ENCODE measurements at places on chromosomes 16 and 17.
A peak's percentile ranks its signal among the peaks of the same experiment; 100 is the strongest.

DNA sequence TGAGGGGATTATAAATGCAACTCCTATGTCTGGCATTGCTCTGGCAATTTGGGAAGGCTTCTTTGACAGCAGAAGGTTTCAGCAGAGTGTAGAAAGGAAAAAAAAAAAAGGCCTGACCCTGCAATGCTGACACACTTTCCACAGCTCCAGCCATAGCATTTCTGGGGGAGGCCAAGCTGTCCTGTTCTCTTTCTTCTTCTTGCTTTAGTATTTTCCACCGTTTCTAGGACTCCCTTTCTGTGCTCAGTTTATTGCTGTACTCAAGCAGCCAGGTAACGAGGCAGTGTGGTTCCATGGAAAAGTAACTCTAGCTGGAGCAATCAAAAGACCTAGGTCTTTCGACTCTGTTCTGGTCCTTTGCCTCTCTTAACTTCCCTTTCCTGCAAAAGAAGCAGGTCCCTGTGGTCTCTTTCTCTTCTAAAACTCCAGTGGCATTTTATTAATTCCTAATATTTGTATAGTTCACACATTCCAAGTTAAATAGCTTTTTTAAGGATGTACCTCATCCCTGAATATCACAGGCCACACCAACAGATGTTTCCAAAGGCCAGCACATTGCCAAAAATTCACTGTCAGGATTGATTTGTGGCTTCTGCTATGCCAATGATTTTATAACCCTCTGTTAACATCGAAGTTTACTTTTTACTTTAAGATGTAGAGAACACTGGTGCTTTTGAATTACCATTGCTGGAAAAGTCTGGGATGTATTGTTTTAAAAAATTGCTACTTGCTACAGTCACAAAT, 90.3 kb upstream of the BCAR1 start:
- DNase-seq = no peak

DNA sequence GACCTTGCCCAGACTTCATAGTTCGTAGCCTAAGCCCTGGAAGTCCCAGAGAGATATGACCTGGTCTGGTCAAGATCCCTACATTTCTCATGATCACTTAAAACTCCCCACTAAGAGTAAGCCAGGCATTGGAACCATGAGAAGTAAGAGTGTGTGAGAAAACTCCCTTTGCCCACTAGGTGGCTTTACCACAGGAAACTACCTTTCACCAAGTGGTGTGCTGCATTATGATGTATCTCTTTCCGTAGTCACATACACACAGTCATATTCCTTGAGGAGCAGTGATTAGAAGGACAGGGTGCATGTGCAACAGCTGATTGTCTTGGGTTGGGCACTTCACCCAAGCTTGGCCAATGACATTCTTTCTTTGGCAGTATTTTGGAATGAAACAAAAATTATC, 639.3 kb downstream of the KCNJ2 start:
- no peak for DNase-seq

DNA sequence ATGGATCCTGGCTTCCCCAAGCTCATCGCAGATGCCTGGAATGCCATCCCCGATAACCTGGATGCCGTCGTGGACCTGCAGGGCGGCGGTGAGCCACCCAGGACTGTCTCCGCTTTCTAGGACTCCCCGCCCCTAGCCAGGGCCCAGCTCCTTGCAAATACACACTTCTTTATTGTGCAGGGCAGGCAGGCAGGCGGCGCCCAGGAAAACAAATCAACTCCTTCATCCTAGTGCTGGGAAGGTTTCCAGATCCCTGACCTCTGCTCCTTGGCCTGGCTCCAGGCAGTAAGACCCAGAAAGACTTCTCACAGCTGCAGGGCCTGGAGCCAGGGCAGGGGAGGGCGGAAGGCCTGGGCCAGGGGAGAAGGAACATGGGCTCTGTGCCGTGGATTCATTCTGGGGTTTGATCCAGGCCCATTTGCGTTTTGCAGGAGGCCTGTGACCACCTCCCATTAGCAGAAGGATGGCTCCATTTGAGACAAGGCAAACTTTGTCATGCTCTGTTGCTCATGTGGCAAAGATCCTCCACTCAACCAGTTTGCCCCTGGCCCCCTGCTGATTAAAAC, 6.0 kb upstream of the LPCAT2 start:
- peak; percentile 97 for DNase-seq

GRCh38 chr17:63826468-63827001, 696 bp upstream of the PSMC5 start:
- DNase-seq = no peak

GRCh38 chr17:57369509-57369945, 113.2 kb downstream of the MSI2 start:
- DNase-seq = no peak

DNA sequence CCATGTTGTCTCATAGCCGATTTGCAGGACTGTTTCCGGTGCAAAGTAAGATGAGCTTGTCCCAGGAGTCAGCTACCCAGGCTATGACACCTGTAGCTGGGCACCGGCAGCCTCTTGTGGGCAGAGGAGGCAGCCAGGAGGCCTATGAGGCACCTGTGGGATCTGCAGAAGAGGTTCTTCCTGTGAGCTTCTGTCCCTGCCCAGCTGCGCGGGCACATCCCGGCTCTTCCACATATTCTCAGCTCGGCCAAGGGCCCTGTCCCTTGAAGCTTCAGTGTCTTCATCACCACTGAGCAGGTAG, 21.3 kb upstream of the CAPN15 start:
- no peak for DNase-seq

DNA sequence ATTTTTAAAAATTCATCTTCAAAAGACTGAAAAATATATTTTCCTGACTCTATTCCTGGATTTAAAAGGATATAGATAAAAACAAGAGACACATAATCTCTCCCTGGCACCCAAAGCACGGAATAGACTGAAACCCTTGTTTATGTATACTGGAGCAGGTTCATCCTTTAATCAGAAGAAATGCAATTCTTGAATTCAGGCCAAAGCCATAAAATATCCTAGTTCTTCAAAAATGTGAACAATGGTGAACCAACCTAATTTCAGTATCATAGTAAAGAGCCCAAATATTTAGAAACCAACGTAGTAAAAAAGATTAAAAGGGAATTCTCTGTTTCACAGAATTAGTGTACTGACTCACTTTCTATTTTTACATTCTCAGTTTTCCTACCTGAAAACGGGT, 188.5 kb upstream of the C17orf78 start:
- no peak for DNase-seq

- peak; percentile 22 for DNase-seq
Observed at GRCh38 chr17:27430882-27431491, 25.3 kb upstream of the KSR1 start.

DNA sequence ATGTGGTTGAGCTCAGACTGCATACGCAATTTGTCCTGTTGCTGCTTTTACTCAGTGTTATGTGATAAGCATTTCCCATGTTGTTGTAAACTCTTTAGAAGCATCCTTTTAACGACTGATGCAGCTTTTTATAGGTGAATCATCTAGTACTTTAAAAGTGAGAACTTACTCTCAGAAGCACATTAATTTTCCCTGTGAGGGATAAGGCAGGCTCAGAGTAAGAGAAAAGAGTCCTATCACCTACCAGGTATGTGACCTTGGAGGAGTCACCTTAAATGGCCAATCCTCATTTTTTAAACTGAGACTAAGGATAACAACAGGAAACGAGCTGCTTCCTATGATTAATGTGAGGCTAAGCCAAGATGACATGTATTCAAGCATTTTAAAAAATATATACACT, 34.4 kb upstream of the GAN start:
- no peak for DNase-seq

DNA sequence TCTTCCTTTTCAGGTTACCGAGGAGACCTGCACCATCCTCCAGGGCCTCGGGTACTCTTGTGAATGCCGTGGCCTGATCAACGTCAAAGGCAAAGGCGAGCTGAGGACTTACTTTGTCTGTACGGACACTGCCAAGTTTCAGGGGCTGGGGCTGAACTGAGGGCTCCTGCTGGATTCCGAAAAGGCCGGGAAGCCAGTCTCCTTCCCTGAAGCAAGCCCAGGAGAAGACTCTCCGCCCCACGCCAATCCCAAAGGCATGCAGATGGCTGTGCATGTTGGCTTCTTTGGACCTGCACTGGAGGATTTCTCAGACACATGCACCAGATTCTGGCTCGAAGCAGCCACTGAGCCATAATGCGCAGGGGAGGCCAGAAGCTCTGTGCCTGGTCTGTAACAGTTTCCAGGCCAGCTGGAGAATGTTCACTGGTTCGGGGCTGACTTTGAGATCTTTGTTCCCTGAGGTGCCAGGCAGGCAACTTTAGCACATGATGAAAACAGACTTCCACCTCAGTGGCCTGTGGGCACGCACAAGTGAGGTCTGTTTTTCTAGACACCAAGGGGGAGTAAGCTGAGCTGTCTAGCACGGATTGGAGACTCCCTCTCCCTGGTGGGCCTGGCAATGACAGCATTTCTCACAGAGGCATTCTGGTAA, 49.1 kb downstream of the ADCY7 start:
- no peak for DNase-seq

DNA sequence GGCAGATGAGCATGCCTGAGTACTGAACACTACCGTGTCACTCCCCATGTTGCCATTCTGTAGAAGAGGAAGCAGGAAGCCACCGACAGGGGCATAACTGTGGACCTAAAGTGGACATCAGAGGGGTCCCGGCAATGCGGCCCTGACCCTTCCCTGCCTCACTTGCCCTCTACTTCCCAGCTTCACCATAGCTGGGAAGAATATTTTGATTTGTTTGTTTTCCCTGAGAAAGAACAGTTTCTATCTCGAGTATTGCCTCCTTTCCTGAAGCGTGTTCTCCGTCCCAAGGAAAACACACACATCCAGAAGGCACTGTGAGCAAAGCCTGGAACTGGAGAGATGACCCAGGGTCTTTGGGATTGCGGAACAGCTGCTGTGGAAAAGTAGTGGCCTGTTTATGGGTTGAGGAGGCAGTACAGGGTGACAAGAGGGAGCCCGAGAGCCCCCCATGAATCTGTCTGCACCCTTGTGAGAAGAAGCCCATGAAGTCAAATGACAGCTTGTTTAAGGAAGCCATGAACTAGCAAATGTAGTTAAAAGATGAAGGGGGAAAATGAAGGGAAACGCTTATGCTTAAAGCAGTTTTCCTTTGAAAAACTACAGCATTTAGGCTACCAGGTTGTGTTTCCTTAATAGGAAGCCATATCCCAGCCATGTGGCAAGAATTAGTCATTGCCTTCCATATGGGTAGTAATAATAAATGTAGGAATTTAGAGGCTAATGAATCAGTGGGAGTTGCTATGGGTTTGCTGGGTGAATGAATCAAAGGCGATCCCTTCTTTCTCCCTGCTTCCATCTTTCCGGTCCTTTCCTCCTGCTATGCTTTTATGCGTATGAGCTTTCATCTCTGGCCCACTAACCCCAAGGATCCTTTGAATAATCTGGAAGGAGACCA, 90.0 kb upstream of the TBX2 start:
- no peak for DNase-seq

- DNase-seq = no peak
Observed at GRCh38 chr17:13671771-13672170, 70.0 kb upstream of the HS3ST3A1 start.

DNA sequence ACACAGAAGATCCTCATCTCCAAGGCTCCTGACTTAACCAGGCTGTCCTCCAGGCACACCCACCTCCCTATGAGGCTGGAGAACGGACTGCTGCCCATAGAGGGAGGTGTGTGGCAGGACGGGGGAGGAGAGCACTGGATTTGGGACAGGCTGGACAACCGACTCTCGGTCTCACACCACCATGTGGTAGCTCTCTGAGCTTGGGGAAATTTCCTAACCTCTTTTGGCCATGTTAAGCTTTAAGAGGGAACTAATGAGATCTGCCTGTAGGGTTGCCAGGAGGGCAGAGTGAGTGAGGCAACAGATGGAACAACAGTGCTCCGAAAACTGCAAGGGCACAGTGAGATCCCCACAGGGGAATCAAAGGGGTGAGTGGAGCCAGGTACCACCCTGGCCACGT, 32.7 kb downstream of the RHBDL3 start:
- no peak for DNase-seq

GRCh38 chr17:69254187-69254586, 25.6 kb upstream of the ABCA10 start:
- DNase-seq = no peak

- DNase-seq = no peak
Observed at GRCh38 chr17:30375661-30376060, 3.1 kb upstream of the CPD start.

- DNase-seq = no peak
Observed at GRCh38 chr17:75652934-75653549, 13.9 kb downstream of the RECQL5 start.

- no peak for DNase-seq
Observed at GRCh38 chr16:87757841-87758426, 7.9 kb downstream of the KLHDC4 start.

DNA sequence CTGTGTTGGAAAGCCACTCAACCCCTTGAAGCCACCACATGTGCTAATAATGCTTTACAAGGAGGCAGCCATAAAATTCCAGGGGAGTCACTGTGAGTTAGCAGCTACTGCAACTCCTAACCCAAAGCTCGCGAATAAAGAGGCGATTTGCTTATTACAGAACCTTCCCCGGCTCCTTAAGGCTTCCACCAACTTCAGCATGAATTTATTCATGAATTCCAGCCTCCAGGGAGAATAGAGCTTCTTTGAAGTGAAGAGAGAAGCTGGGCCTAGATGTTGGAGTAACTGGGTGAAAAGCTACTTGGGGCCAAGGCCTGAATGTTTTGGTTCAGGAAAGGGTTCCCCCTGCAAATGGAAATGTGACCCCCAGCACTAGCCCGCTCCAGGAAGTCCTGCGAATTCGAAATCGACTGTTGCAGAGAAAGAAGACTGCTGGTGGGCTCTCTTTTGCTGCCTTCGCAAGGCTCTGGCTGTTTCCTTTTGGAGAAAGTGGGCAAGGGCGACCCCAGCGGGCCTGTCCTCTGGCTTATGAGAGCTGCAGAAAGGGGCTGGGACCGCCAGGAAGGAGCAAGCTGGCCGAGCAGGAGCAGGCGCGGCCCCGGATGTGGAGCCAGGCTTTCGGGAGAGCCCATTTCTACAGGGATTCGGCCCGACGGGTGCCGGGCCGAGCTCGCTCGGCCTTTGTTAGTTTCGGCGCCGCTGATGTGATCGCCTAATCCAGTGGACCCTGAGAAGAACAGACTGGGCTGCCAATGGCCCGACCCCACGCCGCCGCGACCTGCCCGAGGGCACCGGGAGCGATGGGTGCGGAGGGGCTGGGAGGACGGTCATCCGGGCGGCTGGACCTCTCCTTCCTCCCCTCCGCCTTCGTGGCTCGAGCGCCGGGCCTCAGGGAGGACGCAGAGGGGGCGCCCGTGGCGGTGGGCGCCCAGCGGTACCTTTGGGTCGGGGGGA, 7.6 kb downstream of the CBX8 start:
- no peak for DNase-seq

Measured in body of pancreas (tissue), 4 donors.